Esophagus squamous epithelium (tissue), 5 donors: ENCODE measurements at places on chromosomes 6 and 20.

GRCh38 chr20:44678242-44678641 is 26.7 kb upstream of the ADA start:
- DNase-seq = no peak

GRCh38 chr20:8150591-8150990 is 18.5 kb downstream of the PLCB1 start:
- DNase-seq = no peak

DNA sequence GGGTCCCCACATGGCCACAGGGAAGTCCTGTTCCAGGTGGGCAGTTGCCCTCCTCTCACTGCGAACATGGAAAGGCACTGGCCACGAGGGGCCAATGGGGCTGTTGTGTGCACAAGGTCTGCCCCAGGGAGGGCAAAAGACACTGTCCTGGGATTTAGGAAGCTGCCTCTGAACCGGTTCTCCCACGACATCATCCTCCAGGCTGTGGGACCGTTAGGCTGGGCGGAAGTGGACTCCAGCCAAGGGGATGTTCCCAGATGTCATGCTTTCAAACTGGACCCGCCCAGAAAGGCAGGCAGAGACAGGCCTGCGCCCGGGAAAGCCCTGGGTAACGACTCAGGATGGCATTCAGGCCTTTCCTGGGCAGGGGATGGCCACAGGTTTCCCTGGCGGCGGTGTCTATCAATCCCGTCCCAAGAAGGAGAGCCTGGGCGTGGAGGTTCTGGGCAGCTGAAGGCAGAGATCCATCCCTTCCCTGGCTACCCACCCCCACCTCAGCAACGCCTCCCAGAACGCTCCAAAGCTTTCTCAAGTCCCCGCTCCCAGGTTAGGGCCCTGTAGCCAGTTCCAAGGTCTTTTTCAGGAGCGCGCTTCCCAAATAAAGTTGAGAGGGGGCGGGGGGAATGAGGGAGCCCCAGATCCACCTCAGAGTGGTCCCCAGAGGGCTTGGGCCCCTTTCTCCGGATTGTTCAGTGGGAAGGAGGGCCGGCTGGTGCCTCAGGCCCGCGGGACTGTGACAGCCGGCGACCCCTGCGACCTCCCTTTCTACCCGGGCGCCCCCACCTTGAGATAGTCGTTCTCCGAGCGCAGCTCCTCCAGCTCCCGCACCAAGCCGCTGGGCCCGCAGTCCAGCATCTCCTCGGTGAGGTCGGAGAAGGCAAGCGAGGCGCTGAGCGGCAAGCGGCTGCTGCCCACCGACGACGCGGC is 13.8 kb upstream of the TLDC2 start:
- DNase-seq = no peak

DNA sequence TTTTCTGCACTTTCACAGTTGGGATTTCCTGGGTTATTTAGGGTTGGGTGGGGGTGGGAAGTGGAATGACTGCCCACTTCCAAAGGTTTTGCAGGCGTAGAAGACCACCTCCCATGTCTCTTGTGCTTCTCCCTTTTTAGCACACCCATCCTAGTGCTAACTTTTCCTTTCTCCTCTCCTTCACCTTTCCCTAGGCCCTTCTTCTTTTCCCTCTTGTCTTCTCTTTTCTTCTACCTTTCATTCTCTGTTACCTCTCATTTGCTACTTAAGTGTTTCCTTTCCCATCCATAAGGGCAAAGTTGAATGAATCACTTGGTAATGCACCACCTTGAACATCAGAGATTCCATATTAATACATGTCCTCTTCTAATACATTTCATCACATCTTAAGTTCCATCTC is 105.0 kb upstream of the ZNF184 start:
- DNase-seq = no peak

DNA sequence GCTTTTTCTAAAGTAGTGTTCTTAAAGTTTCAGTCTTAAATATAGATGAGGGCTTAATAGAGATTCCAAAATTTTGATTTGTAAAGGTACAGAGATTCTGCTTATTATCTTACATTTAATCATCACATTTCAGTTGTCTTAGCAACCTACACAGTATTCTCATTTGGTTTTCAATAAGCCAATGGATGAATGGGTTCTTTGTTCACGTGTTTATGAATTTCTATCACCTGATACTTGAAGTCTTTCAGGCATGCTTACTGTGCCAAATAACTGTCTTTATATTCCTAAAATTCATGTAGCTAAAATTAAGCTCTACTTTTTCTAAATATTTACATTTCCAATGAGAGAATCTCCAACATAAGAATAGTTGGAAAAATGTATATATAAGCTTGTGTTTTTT is 152.7 kb downstream of the EYA4 start:
- DNase-seq = no peak
